T-helper 2 cell treated with Interferon-gamma antibody and Interleukin-4, amounts not matched to agents 5 μg/mL and 100 μg/mL, for 36 hours (primary cell): ENCODE measurements at places on chromosomes 6 and 20.

DNA sequence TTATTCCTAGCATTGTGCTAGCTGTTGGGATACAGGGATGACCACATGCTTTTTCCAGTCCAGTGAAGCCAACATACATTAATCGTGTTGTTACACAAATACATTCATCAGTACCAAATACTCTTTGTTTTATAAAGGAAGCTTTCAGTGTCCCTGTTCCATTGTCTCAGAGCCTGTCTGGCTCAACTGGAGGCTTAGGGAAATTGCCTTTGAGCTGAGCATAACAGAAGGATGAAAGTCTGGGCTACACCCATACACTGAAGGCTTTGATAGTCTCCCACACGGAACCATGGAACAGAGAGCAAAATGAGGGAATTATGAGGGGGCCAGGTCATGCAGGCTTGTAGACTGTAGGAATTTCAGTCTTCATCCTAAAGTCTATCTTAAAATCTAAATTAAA, 126.4 kb upstream of the KCNQ5 start:
- DNase-seq, result no peak

GRCh38 chr6:111201244-111201554, 113.9 kb downstream of the SLC16A10 start:
- no peak for DNase-seq

DNA sequence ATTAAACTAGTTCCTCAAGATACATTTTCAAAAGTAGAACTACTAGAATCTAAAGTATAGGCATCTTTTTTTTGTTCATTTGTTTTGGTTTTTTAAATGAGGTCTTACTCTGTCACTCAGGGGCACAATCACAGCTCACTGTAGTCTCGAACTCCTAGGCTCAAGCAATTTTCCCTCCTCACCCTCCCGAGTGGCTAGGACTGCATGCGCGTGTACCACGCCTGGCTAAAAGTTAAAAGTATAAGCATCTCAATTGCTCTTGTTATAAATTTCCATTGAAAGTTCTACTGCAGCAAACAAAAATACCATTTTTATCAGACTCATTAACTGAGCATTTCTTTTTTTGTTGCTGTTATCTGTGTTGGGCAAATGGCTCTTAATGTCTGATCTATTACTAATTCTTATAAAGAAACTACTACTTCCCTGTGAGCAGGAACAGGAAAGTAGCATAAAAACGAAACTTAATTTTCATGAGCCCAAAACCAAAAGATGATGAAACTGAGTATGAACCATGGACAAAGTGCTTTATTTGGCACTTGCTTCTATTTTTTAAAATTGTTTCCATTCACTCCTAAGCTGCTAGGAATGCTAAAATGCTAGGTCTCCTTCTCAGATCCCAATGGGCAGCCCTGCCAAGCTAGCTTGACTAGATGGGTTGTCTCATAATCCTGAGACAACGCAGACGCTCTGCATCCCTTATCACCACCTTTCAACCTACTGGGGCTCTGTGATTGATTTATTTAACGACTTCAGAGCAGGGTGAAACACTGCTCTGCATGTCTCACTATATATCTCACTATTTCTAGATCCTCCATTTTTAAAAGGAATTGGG, 36.9 kb downstream of the TRPC4AP start:
- DNase-seq, result no peak

DNA sequence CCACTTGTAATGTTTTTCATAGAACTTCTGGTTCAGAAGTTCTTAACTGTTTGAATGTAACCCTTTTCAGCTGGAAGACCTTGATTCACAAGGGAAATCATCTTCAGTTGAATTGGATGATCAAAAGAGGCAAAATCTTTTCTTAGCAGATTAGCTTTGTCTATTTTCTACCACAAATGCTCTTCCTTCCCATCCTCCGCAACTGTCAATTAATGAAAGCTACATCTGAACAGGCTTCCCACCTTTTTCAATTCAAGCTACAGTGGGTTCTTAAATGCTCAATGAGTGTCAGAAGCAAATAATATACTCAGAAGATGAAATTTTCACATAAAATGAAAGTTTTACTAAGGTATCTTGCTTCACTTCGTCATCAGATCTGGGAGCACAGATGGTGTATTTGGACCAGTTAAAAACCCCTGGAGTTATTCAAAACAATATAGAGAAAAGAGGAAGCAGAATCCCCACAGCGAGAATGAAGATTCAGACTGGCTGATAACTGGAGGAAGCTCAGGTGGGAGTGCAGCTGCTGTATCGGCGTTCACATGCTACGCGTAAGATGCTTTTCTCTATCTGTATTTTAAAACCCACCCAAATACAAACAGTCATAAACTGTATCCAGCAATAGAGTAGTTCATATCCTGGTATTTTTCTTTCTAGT, 19.4 kb downstream of the QRSL1 start:
- DNase-seq, result no peak

- DNase-seq, result no peak
Observed at GRCh38 chr6:11789744-11790143, 11.1 kb upstream of the ADTRP start.

DNA sequence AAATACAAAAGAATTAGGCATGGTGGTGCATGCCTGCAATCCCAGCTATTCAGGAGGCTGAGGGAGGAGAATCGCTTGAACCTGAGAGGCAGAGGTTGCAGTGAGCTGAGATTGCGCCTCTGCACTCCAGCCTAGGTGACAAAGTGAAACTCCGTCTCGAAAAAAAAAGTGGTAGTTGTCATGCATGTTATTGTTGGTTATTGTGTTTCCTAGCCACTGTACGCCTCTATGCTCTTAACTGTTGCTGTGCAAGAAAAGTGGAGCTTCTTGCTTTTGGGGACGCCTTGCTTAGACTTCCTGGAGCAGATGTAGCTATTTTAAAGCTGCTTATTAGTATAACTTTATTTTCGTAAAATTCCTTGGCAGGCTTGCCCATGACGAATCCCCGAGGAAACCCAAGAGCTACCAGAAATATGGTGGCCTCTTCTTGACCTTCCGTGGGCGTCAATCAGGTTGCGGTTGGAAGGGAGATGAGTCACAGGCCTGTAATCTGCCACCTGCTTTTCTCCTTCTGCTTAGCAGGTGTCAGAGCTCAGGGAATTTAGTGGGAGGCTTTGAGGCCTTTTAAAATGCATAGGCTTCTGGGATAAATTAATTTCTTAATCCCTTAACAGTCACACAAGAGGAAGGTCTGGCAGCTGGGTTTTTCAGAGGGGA, 17.3 kb downstream of the GABRR2 start:
- peak; percentile 77 for DNase-seq

GRCh38 chr6:36131511-36132245, 1.4 kb downstream of the MAPK13 start:
- DNase-seq, result peak; percentile 75

GRCh38 chr6:39178804-39179203, 50.5 kb downstream of the KCNK5 start:
- DNase-seq, result no peak

GRCh38 chr6:53347250-53347920, 1.4 kb downstream of the ELOVL5 start:
- peak; percentile 29 for DNase-seq

DNA sequence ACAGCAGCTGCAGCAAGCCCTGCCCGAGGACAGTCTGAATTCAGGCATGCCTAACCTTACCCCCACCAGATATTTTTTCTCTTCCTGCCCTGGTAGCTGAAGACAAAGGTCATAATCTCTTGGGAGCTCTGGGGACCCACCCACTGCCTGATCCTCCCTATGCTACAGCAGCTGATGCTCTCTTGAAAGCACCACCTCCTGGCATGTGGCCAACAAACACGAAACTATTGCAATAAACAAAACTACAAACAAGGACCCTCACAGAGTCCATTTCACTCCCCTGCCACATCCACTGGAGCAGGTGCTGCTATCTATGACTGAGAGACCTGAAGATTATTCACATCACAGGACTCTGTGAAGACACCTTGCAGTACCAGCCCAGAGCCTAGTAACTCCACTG, 238.5 kb upstream of the HS3ST5 start:
- DNase-seq, result no peak

DNA sequence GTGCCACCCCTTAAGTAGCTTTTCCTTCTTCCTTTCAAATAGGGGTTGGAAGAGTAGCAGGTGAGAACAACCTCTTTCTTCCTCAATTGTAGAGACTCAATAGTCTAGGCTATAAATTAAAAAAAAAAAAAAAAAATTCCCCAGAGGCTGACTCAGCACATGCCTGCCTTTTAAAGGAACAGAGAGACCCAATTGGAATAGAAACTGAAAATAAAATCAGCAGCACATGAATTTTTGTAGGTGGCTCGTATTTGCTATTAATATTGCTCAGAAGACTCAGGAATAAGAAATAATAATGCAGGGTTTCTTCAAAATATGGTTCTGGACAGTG, 19.3 kb downstream of the TOP1 start:
- no peak for DNase-seq

DNA sequence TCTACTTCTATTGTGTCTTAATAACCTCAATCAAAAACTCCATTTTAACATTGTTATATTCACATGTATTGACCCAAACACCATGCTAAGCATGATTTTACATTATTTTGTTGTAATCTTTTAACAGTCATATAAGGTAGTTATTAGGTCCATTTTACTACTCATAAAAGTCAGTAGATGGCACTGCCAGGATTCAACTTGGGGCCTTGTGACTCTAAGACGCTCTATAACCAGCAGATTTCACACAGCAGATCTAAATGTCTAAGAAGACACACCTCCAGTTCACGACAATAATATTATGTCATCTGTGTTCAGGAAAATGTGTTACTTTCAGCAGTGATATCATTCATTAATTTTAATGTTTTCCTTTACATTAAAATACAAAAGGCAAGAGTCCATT, 88.0 kb downstream of the FRK start:
- no peak for DNase-seq

DNA sequence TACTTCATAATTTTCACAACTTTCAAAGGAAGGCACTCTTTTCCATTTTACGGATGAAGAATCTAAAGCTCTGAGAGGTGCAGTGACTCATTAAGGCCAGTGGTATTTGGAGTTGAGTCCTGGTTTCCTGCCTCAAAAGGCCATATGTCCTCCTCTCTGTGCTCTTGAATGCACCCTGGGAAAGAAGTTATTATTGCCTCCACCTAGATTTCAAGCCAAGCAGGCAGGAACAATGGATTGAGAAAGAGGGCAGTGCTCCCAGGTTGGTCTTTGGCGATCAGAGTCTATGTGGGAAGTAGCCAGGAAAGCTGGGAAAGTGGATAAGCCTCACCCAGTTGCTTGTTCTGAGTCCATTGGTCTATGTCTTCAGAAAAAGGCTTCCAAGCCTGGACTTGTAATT, 165.0 kb downstream of the MAFB start:
- no peak for DNase-seq

- DNase-seq, result no peak
Observed at GRCh38 chr6:25743868-25744267, 10.7 kb upstream of the SLC17A4 start.

GRCh38 chr20:15805154-15805553, 768.1 kb downstream of the KIF16B start:
- DNase-seq, result no peak

- no peak for DNase-seq
Observed at GRCh38 chr6:52994839-52995088, 320 bp downstream of the GSTA4 start.

DNA sequence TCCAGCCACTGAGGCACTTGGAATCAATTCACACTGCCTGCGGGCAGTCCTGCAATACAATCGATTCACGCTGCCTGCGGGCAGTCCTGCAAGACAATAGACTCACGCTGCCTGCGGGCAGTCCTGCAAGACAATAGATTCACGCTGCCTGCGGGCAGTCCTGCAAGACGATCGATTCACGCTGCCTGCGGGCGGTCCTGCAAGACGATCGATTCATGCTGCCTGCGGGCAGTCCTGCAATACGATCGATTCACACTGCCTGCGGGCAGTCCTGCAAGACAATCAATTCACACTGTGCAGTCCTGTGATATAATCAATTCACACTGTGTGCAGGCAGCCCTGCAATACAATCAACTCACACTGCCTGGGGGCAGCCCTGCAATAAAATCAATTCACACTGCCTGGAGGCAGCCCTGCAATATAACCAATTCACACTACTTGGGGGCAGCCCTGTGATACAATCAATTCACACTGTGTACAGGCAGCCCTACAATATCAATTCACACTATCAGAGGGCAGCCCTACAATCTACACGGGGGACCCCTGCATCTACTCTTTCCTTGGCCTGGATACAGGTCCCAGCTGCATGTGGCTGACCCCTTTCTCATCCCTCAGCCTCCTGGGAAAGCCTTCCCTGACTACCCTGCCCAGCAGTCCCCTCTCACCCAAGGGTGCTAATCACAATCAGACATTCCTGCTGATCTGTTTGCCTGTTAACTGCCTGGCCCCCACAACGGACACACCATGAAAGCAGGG, 10.4 kb downstream of the TAF4 start:
- DNase-seq, result no peak

GRCh38 chr6:82693094-82693493, 329.5 kb downstream of the TPBG start:
- no peak for DNase-seq

GRCh38 chr6:5990786-5991185, 15.9 kb downstream of the NRN1 start:
- DNase-seq, result no peak

DNA sequence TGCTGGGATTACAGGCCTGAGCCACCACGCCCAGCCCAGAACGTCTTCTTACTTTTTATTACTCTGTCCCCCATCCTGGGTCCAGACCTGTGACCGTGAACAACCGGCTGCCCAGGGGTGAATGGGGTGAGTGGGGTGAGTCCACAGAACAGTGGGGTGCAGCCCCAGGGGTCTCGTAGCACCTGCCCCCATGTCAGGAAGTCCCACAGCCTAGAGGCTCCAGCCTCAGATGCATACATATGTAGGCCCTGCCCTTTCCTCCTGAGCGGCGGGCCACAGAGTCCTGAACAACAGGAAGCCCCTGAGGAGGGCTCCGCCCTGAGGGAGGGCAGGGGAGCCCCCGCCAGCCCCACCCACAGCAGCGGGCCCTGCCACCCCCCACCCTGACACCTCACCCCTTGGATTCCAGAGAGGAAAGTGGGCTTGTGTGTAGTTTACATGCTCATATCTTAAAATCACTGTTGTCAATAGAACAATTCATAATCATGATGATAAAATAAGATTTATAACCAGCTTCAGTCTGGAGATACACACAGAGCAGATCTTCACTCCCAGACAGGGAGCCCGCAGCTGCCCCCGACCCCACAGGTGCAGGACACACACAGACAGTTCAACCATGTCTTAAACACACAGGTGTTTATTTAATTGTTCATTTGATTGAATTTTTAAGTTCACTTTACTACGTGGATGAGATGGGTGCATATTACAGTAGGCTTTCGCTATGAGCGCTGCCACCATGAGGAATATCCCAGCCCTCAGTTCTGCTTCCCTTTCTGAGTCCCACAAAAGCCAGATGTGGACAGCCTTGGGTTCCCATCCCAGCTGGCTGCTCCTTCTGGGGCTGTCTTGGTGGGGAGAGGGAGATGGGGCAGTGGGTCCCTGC, 12.4 kb upstream of the GMEB2 start:
- DNase-seq, result peak; percentile 63

DNA sequence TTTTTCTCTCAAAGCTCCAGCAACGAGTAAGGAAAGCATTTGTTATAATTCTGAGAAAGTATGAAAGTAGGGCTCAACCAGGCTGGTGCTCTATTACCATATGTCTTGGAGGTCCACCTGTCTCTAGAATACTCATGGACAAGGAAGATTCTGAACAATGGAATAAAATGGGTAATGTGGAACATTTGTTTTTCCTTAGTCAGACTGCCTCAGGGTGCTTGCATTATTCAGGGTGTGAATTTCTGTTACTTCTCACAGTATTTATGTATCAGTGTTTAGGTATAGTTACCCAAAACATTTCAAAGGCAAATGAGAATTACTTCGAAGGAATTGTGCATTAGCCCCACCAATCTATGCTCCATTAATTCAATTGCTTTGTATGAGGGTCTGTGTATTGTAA, 586.2 kb upstream of the CITED2 start:
- DNase-seq, result no peak

GRCh38 chr6:103720393-103720792, 1139.3 kb downstream of the HACE1 start:
- DNase-seq, result no peak
